ENCODE measurements at places on chromosomes 1 and 21.

DNA sequence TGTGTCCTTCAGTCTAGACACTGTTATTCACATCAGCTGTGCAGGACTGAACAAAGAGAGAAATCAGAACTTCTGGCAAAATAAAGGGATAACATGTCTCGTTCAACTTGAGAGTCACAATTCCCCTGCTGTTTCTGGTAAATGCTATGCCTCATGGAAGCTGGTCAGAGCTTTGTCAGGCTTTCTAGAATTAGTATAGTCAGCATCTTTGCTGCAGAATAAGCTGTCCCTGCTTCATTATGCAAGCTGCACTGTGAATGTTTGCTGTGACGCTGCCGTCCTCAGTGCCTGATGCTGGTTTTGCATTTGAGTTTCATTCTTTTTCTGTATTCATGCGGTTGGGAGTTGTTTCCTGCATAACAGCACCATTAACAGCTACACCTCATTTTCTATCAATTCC, 96.4 kb upstream of the KCNJ6 start:
- no peak for DNase-seq

DNA sequence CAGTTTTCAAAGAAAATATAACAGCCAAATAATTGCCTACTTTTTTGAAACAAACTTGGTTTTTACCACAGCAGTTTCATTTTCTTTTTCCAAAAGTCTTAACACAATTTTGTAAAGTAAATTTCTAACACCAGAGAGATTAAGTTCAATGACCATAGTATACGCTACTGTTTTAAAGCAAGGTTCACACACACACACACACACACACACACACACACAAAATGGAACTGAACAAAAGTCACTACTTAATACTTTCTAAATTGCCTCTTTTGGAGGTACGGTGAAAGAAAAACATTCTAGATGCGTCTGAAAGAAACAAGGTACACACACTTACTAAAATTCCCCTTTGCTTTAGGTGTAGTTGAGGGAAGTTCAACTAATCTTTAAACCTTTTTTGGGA, 30.1 kb downstream of the C21orf91 start:
- DNase-seq, result no peak

- no peak for DNase-seq
Observed at GRCh38 chr1:248918131-248918530, 12.1 kb downstream of the PGBD2 start.

DNA sequence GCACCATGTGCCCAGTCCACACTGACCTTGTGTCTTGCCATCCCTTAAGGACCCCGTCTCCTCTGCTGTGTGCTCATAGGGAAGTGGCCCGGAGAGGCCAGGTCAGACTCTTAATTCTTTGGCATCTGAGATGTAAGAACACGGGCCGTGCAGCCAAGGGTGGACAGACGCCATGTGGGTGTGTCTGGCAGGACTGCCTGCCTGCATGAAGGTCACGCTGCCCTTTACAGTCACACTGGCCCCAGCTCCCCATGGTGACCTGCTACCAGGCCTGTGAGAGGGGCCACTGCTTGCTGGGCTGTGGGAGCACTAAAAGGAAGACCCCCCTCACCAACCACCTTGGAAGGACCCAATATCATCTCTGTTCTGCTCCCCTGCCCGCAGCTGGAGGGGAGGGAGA, 17.7 kb downstream of the DHRS3 start:
- DNase-seq, result no peak

- DNase-seq, result no peak
Observed at GRCh38 chr1:44539991-44540730, 134.1 kb downstream of the TMEM53 start.

DNA sequence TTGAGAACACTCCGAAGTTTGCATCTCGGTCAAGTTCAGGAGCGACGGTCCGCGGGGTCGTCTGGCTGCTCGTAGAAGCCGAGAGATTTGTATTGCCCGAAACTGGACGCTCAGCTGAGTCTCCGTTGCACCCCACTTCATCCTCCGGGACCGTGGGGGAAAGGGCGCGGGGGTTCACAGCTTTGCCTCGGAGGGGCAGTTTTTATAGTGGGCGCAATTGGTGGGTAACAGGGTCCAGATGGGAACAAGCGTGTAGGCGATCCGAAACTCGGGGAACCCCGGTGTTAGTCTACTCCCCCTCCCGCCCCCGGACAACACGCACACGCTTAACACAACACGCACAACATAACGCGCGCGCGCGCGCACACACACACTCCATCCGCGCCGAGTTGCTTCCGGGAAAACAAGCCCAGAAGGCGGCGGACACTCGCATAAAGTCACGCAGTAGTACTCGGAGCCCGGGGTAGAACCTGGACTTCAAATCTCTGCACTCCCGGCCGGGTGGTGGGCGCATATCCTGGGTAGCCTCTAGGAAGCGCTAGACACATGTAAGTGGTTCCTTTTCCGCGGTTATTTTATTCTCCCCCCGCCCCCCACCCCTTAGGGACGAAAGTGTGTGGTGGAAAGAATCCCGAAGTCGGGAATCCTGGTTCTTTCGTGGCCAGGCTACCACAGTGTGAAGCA, 1.1 kb upstream of the JUN start:
- peak; percentile 92 for DNase-seq

DNA sequence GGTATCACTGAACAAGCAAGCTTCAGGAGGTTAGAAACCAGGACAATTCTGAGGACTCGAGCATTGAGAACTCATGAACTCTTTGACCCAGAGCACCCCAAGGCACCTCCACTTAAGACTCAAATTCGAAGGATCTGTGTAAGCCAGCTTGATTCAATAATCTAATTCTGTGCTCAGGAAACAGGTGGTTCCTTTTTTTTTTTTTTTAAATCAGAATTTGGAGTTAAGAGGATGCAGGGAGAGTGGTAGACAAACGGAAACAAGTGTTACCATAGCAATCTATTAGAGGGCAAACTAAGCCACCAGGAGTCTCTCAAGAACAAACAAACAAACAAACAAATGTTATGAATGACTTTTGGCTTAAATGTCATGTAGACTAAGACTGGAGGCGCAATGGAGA, 53.8 kb upstream of the DPH5 start:
- no peak for DNase-seq

GRCh38 chr1:184068354-184068753, 16.8 kb downstream of the TSEN15 start:
- no peak for DNase-seq

Data from AG09319 (cell line).